Thymus (tissue), 14 donors: ENCODE measurements at places on chromosomes 16 and 17. TPM values are rescaled to one million over a fixed set of nuclear protein-coding genes. Genes with fewer than 3 reads are reported as not detected.

DNA sequence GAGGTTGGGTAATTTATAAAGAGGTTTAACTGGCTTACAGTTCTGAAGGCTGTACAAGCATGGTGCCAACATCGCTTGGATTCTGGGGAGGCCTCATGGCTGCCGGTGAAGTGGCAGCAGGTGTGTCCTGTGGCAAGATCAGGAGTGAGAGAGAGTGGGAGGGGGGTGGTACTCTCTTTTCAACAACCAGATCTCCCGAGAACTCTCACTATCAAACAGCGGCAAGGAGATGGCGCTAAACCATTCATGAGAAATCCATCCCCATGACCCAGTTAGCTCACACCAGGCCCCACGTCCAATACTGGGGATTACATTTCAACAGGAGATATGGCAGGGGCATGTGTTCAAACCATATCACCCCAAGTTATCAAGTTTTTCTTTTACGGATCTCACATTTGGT is 44.0 kb upstream of the CBX4 start:
- no peak for DNase-seq

Gene TMEM238L
- not detected for total RNA-seq

Gene XAF1
- 41.1 TPM for total RNA-seq

Gene FSCN2
- total RNA-seq: 0.47 TPM

DNA sequence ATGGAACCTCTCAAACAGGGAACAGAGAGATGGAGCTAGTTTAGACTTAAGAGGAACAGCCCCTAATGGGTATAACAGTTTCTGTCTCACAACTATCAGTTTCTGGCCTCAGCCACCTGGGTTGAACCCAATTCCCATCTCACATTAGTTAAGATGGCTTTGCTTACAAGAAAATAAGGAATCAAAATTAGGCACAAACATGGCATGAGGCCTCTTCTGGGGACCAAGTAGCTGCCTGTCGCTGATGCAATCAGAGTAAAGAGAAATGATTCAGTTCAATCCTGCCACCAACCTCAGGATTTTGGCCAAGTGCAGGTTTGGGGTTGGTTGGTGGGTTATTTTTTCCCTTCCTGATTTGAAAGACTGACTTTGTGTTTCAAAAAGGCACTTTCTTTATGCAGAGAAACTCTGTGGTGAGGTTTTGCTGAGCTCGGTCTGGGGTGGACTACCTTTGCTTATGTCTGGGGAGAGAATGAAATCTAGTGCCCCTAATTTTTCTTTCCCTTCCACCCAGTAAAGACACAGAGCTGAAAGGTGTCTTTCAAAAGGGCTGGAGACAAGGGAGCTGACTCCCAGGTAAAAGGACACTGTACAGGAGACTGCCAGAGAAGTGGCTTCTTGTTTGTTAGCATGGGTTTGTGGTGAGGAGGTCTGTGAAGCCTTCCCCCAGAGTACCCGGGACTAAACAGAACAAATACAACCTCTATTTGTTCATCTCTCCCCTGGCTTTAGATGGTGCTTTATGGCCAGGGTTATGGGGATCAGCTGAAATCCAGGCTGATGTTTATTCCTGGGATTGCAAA is 44.8 kb upstream of the NFAT5 start:
- no peak for DNase-seq
